ENCODE measurements at places on chromosomes 4 and X.

DNA sequence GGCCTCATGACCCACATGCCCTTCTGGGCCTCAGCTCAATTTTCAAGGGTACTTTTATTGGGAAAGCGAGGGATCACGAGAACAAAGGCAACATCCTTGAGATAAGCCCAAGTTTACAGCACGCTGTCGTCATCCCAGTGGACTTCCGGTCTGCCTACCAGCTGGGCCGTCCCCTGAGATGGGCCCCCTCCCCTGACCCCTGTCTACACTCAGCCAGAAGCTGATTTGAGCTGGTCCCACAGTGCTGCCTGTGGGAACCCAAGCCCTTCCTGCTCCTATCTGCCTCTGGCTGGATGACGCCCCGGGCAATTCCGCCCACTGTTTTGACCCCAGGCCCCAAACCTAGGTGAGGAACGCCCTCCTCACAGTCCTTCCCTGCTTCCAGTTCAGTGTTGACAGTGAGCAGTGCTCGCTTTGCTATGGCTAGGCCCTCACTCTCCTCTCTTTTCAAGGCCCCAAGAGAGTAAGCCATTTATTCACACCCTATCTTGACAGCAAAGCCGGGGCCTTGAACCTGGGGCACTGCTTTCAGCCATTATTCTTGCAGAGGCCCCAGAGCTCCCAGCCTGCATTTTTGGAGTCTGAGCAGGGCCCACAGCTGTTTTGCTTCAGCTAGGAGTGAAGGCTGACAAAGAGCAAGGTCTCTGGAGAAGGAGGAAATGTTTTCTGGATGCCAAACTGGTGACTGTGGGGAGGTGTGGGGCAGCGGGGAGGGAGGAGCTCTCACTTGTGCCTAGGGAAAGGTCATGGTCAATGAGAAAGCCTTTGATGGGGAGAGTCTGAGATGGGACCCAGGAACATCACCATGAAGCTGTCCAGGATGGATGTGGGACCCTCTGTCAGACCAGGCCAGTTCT, 164.6 kb upstream of the BCOR start:
- DNase-seq: no peak

DNA sequence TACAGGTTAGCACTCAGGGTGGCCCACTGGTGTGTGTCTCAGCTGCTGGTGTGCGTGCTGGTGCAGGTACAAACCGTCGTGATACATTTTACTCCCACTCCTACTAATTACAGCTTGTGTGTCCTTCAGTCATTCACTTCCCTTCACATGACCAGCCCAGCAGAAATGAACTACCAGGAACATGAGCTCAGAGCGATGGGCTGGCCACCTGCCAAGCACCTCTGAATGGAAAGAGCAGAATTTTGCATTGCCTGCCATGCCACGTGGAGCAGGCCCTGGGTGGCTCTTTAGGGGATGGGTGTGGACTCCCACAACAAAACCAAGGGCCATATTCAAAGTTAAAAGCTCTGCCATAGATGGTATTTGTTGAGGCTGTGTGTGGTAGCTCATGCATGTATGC, 58.9 kb upstream of the PGM2 start:
- peak; percentile 55 for DNase-seq

GRCh38 chr4:1150875-1151274, 21.5 kb downstream of the SPON2 start:
- DNase-seq: no peak

DNA sequence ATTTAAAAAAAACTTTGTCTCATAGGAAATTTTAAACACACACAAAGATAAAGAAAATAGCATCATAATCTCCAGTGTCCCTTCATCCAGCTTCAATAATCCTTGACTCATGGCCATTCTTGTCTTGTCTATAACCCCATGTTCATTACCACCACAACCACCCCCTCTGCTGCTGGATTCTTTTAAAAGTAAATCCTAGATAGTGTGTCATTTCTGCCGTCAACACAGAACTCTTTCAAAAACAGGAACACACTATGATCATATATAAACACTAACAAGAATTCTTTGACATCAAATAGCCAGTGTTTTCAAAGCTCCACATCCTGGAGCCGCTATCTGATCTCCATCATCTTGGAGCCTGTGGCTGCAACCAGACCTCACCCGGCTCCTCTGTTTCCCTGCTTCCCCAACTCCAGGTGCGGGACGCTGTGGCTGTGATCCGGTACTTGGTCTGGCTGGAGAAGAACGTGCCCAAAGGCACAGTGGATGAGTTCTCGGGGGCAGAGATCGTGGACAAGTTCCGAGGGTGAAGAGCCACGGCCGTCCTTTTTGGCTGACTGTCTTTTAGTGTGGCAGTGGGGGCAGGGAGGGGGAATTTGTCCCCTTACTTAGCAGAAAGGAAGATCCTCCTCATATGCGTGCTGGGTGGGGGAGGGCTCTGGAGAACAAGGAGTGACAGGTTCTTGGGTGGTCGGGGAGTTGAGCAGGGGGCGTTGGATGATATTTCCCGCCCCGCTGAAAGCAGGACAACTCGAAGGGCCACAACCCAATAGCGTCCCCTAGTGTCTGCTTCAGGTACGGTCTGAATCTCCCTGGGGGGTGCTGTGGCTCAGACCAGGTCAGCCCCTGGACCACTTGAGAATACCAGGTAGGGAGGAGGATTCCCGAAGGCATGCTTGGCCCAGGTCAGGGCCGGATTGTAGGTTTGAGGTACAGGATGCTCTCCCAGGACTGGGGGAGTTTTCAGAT, 15.6 kb downstream of the XPNPEP2 start:
- DNase-seq: no peak

- no peak for DNase-seq
Measured at GRCh38 chr4:69994782-69995181, 984 bp upstream of the STATH start.
